DMS153 (cell line): ENCODE measurements at places on chromosomes 6 and 20.
A peak's percentile ranks its signal among the peaks of the same experiment; 100 is the strongest.

GRCh38 chr6:127570739-127571389, 6.1 kb upstream of the C6orf58 start:
- no peak for DNase-seq

DNA sequence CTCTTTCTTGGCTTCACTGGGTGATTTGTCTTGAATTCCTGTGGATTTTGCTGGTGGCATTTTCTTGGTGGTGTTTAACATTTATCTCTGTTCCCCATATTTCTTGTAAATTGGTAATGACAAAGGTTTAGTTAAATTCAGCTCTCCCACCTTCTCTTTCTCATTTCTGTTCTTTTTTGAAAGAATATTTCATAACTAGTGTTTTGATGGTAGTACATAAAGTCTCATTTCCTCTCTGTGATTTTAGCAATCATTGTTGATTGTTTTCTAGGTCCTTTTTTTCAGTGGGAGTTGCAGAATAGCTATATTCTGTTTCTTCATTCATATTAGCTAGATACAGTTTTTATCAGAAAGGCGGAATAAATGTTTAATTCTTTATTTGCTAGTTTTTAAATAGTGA, 73.1 kb downstream of the QKI start:
- no peak for DNase-seq

DNA sequence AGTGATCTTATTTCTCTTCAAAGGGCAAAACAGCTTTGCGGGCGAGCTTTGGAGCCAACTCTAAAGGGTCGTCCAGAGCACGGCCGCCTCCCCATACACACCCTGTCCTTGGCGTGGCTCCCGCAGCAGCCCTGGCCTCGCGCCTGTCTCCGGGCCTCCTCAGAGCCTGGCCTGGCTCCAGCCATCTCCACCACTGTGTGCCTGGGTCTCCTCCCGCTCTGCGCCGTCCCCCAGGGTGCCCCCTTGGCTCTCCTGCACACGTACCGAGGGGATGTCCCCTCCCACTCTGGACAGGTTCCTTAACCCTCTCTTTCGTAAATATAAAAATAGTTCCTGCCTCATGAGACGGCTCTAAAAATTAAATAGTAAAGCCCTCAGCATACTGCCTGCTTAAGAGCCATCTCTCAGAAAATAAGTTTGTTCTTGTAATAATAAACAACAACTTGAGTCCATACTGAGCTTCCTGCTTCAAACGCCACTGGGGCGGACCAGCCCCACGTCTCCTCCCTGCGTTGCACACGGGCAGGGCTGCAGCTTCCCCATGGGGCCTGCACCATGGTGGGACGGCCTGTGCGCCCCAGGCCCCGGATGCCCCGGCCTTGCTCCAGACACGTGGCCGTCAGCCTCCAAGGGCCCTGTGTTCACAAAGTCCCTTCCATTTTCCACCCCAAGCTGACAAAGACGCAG, 226.2 kb downstream of the TTLL2 start:
- DNase-seq: no peak

DNA sequence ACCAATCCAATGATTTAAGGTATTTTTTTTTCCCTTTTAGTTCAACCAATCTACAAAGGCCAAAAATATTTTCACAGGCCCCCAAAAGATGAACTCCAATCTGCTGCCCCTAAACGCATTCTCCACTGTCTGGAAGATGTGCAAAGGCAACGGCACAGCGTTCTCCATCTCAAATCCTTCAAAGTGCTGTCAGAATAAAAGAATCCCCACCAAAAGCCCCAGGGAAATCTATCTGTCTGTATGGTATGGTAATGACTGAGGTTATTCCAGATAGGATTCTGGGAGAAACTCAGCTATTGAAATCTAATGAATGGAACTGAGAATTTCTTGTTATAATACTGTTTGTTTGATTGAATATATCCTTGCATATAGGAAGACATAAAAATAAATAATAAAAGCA, 217.8 kb upstream of the CCN2 start:
- no peak for DNase-seq

GRCh38 chr20:50442512-50442911, 67.7 kb upstream of the PTPN1 start:
- DNase-seq: no peak

- no peak for DNase-seq
Measured at GRCh38 chr6:126300735-126301134, 39.2 kb upstream of the CENPW start.

DNA sequence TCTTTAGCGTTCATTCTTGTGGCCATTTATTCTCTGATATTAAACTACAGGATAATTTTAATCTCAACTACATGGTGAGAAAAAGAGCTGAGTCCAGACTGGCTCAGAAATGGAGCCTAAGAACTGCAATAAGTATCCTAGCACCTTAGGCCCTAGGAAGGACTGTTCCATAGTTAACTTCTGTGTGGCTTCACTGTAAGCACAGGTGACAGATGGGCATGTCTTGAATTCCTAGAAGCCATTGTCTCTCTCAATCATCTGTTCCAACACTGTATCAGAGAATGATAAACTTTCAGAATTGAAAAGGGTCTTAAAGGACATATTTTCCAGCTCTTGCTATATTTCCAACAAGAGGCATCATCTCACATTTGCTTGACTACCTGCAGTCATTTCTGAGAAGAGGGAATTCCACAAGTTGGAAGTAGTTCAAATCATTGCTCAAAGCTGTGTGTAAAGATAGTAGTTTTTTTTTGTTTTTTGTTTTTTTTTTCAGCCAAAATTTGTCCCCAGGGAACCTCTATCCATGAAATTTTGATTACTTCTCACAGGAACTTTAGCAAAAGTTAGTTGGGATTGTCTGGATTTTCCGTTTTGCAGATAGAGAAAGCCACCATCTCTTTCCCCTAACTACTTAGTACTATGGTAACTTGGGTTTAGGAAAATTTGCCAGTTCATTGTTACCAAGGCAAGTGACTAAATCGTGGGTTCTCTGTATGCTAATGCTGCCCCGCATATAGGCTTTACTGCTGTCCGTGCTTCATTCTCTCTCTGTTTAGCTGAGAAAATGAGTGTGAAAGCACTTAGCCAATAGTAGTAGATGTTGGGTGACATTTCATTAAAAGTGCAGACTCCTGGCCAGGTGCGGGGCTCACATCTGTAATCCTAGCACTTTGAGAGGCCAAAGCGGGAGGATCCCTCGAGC, 47.2 kb downstream of the KCNS1 start:
- no peak for DNase-seq

GRCh38 chr20:11926292-11926998, 8.8 kb downstream of the BTBD3 start:
- no peak for DNase-seq

DNA sequence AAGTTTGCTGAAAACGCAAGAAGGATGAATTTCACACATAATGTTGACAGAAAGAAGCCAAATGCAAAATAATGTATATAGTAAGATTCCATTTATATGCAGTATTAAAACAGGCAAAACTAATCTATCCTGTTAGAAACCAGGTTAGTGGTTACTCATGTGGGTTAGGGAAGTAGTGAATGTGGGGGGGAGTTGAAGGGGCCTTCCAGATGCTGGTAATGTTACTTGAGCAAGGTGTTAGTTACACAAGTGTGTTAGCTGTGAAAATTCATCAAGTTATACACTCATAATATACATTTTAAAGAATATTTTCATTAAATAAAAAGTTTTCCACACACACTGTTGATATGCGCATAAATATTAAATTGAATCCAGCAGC, 29.8 kb downstream of the USP45 start:
- no peak for DNase-seq

- no peak for DNase-seq
Measured at GRCh38 chr6:170086639-170087420, 204.0 kb downstream of the DLL1 start.

DNA sequence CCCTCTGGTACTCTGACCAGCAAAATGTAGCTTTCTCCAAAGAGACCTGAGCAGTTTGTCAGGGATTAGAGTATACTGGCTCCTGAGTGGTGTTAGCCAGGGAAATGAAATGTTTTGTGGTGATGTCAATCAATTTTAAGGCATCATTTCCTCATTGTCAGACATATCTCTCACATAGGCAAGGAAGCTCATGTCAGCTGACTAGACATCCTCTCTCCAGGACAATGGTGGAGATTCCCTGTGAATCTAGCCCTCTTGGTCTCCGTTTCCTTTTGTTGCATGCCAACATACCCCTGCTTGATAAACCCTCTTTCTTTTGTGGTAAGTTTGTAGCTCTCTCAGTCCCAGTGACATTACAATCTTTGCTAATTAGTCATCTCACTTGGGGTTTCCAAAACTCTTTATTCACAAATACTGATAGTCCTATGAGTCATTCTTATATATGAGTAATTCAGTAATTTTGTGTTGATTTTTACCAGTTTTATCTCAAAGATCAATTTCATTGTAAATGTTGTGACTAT, 135.6 kb upstream of the PTPRK start:
- DNase-seq: no peak

GRCh38 chr6:33077908-33078307, 2.1 kb downstream of the HLA-DPB1 start:
- no peak for DNase-seq

DNA sequence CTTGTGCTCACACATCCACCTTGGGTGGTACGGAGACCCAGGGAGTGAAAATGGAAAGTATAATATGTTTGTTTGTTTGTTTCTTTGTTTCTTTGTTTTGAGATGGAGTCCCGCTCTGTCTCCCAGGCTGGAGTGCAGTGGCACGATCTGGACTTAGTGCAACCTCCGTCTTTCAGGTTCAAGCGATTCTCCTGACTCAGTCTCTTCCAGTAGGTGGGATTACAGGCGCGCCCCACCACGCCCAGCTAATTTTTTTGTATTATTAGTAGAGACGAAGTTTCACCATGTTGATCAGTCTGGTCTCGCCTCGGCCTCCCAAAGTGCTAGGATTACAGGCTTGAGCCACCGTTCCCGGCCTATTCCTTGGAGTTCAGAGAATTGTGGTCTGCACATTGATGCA, 115.4 kb downstream of the TRIM27 start:
- no peak for DNase-seq

DNA sequence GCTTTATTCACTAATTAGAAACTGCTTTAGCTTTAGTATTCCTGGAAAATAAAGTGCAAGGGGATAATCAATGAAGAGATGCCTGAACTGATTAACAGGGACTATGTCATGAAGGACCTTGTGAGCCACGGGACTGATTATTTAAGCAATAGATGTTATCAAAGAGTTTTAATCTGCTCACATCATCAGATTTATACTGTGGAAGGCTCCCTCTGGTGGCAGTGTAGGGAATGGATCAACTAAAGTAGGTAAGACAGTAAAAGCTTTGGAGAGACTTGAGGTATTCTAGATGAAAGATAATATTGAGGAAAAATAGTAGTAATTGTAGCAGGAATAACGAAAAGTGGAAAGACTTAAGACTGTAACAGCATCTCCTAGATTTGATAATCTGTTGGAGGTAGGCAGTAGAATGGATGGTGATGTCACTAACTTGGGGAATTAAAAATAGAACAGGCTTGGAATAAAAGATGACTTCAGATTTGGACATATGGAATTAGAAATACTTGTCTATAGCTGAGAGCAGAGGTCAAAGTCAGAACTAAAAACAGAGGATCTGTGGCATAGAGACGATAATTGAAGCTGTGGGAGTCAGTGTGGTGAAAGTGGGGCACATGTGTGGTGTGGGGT, 80.3 kb upstream of the HTR1E start:
- no peak for DNase-seq

GRCh38 chr6:34393191-34393965, 909 bp upstream of the NUDT3 start:
- DNase-seq: peak; percentile 37

DNA sequence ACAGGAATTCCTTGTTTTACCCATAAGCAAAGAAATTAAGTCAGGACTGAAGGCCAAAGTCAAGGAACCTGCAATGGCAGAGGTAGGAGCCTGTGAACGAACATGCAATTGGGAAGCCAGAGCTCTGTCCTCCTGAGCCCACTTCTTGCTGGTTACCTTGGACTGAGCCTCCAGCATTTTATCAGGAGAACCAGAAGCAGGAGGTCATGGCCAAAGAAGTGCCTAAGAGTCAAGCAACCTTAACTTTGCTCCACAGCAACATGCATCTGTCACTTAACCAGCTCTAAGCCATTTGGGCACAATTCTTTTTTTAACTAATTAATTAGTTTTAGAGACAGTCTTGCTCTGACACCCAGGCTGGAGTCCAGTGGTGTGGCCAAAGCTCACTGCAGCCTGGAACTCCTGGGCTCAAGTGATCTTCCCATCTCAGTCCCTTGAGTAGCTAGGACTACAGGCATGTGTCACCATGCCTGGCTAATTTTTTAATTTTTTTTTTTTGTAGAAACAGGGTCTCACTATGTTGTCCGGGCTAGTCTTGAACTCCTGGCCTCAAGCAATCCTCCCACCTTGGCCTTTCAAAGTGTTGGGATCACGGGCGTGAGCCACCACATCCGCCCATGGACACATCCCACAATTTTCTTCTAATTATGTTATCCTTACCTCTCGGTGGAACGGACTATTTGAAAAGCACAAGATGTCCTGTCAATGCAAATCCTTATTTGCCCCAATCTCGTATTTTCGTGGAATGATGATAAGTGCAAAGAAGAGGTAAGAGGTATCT, 334.2 kb downstream of the CD83 start:
- no peak for DNase-seq

DNA sequence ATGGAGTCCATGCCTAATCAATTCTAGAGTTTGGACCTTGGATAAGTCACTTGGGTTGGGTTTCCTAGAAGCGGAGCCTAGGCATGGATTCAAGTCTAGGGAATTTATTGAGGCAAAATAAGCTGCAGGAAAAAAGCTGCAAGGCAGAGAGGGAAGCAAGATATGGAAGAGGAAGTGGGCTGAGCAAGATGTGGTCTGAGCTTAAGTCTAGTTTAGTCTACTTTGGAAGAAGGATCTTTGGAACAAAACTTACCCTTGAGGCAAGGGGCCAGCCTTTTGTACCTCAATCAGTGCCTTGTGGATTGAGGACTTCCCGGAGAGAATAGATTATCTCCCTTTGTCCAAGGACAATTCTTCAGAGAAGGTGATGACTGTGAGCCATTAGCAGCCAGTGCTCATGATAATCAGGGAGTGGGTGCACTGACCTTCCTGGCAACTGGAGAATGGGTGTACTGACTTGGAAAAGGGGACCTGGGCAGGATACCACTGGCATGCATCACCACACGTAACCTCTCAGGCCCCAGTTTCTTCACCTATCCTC, 10.9 kb downstream of the ZSCAN9 start:
- no peak for DNase-seq

GRCh38 chr6:45513213-45513618, 135.5 kb upstream of the SUPT3H start:
- DNase-seq: peak; percentile 21

- DNase-seq: no peak
Measured at GRCh38 chr20:59858425-59858824, 75.0 kb downstream of the SYCP2 start.

GRCh38 chr6:6826961-6827360, 238.4 kb downstream of the LY86 start:
- DNase-seq: no peak

- DNase-seq: no peak
Measured at GRCh38 chr6:53458105-53458866, 86.6 kb downstream of the GCLC start.

- DNase-seq: no peak
Measured at GRCh38 chr6:89243331-89243629, 26.1 kb upstream of the GABRR1 start.
